SK-N-SH (cell line): ENCODE measurements at places on chromosomes 13 and 19.

GRCh38 chr13:27125357-27126282 lies 46.0 kb downstream of the USP12 start:
- DNase-seq, result no peak

DNA sequence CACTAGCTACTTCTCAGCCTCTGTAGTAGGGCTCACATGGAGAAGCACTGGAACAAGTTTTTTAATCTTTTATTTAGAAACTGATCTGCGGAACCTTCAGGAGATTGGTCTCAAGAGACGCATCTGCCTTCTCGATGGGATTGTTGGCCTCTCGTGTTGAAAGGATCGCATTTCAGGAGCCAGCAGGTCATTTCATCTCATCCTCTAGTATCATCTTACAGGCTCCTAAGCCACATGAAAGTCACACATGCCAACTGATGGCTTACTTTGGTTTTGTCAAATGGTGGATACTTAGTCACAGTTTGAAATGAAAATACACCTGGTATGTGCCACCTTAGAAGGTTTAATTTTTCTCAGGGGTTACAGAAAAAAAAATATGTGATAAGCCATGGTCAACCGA lies 1703.6 kb downstream of the EFNB2 start:
- no peak for DNase-seq

DNA sequence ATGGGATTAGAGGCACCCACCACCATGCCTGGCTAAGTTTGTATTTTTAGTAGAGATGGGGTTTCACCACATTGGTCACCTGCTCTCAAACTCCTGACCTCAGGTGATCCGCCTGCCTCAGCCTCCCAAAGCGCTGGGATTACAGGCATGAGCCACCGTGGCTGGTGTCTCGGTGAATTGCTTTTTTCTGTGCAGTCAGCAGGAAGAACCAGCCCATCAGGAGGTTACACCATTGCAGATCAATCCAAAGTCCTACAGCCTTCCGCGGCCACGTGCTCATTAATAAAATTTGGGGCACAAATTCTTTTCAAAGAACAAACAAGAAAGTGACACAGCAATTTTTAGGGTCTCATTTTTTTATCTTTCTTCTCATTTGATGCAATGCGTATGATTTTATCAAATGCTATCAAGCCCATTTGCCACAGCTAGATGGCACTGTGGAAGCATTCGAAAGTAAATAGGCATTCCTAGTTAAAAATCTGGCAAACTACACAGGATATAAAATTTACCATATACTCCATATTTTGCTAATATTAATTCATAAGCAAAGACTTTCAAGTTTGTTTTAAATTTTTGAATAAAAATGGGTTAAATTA lies 54.4 kb upstream of the ZNF835 start:
- DNase-seq, result peak; percentile 23

GRCh38 chr13:50942630-50943311 lies 33.2 kb downstream of the RNASEH2B start:
- no peak for DNase-seq

DNA sequence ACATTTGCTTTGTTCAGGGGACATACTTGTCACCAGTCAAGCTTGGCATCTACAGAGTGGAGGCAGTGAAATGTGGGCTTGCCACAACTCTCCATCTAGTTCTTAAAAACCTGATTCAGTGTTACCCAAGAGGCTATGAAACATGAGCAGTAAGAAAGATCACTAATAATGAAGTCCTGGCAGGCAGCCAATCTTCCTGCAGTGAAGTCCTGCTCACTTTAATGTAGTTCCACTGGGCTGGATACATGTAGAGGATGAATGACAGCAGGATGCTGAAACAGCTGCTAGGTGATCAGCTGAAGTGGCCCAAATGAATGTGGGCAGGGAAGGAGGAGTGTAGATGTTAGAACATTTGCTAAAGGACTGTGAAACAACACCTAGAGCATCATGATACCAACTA lies 1213.1 kb downstream of the OLFM4 start:
- DNase-seq, result no peak

GRCh38 chr13:95260031-95260525 lies 41.2 kb downstream of the ABCC4 start:
- DNase-seq, result no peak

DNA sequence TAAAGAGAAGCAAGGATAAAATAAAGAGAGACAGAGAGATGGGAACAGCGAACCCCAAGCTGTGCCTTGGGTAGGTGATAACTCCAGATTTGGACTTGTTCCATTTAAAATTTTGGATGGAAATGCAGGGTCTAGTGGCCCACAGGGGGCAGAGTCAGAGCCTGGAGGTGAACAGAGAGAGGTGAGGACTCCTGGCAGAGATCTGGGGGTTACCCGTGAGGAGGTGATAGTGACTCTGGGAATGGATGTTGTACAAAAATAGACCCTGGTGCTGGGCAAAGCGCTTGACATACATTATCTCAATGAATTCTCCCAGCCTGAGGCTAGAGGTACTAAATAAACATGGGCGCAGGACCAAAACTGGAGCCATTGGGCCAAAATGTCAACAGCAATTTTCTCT lies 14.3 kb upstream of the DHRS12 start:
- no peak for DNase-seq

DNA sequence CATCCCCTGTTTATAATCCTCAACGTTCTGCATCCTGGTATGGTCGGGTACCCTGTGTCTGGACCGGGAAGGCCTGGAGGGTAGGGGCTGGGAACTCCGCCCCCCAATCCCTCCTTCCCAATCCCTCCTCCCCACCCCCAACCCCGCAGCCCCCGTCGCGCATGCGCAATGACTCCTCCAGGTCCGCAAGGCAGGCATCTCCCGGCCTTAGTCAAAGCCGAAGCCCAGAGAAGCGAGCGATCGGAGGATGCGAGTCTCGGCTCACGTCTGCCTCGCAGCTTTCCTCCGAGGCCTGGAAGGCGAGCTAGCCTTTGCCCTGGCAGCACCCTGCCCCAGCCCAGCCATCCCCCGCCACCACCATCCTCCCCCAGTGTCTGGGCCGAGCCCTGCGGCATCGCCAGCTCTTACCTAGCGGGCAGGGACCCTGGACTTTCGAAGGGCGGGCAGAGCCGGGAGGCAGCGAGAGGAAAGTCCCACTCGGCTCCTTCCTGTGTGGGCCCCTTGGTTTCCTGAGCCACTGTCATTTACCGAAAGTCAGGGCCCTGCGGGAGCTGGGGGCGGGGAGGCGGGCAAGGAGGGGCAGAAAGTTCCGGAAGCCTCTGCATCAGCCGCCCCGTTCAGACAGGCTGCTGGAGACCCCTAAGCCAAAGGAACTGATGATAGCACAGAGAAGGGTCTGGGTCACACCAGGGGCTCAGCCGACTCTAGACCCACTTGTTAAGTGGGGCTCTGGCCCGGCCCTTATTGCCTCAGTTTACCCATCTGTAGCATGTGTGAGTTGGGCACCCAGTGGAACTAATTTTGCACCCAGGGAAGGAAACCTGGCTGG lies at the start of gene JAK3:
Gene JAK3, minus strand, starts transcription at position 445 of the 829 bp plus-strand sequence. CDS start 3,565 bp downstream, outside the sequence.
- DNase-seq, result peak; percentile 93

- no peak for DNase-seq
Measured at GRCh38 chr13:28792992-28793391, 27.1 kb upstream of the MTUS2 start.

- DNase-seq, result no peak
Measured at GRCh38 chr13:109998037-109998436, 211.7 kb upstream of the IRS2 start.

DNA sequence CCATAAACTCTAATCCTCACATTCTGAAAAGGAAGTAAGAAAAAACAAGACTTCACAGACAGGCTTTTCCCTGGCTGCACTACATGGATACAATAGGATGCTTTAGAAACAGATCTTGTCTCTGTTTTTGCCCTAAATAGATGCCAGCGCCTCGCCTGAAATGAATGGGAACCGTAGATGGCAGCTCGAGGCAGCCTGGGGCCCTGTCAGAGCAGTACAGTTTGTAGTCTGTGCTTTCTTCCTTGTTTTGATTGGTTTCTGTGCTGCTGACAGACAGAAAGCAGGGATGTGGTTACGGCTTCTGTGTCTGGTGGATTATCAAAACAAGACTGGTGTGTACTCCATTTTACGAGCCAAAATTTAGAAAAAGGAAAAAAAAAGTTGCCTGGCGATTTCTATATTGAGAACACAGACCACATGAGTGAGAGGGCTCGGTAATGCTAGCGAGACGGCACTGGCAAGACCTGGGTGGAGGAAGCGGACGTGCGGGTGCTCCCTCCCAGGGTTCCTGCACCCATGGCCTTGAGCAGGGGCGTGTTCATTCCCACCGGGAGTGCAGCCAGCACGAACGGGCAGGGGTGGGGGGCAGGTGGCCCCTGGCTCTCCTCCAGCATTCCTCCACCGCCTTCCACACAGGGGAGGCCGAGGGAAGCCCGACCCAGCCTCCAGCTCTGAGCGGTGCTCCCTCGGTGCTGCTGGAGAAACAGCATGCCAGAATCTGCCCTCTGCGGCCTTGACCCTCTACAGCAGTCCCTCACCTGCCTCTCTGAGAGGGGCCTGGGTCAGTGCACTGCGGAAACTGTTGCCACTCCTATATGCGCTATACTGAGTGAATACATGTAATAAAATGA lies 37.6 kb upstream of the C1QTNF9 start:
- DNase-seq, result peak; percentile 77

GRCh38 chr19:1929021-1929742 lies 11.8 kb upstream of the CSNK1G2 start:
- DNase-seq, result peak; percentile 93

- no peak for DNase-seq
Measured at GRCh38 chr13:94470126-94470525, 9.4 kb downstream of the DCT start.

GRCh38 chr19:6811906-6812305 lies 39.4 kb downstream of the VAV1 start:
- peak; percentile 73 for DNase-seq

- no peak for DNase-seq
Measured at GRCh38 chr19:51712461-51713081, 11.2 kb downstream of the HAS1 start.

DNA sequence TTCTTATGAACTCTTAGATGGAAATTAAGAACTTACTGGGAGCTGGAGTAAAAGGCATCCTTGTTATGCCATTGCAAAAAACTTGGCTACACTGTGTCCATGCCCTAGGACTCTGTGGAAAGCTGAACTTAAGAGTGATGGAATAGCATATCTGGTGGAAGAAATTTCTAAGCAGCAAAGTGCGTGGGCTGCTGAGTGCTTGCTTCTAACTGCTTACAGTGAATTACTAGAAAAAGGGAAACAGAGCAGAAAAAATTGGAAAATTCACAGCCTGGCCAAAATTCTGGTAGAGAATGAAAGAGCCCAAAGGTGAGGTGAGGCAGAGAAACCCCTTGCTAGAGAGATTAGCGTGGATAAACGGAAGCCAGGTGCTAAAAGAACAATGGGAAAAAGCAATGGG lies 44.3 kb downstream of the ALOX5AP start:
- no peak for DNase-seq
